NCI-H1930 (cell line): ENCODE measurements at places on chromosomes 7 and 10.

DNA sequence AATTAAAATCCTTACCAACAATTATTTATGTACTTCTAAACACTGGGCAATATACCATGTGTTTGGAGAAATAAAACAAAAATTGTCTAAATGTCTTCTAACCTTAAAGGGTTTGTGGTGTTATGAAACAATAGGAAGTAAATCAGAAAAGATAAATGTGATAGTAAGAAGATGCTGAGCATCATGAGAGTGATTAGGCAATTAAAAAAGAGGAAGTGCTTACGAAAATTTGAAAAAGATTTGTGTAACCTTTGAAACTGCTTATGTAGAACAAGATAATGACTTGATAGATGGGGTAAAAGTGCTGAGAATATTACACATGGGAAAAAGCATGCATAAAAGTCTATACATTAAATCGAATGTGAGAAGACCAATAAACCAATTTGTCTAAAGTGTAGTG is 573.4 kb upstream of the CNTNAP2 start:
- DNase-seq, result no peak

DNA sequence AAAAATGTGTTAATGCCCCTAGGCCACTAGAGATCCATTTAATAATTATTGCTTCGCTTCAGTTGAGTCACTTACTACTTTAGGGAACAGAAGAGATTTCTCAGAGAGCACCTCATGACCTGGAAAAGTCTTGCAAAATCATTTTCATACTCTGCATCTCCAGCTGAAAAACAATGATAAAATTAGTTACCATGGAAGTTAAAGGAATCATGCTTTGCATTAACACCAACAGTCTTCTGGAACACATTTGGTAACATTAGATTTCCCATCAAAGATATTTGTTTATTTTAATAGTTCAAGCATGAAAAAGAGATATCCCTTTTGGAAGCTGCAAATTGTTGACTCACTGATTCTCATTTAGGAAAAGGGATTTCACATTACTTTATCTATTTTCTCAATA is 1.8 kb upstream of the STEAP2 start:
- no peak for DNase-seq

DNA sequence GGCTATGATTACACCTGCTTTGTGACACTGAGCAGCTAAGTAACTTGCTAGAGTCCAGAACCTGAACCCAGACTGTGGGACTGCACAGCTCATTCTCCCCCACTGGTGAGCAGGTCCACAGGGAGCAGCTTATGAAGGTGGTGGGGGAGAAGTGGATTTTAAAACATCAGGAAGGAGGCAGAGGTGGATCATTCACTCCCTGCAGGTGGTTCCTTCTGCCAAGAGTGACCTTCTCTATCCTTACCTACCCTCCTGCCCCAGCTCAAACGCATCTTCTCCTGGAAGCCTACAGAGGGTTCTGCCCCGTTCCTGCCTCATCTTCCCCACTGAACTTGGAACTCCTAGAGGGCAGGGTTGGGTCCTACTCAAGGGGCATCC is 539 bp upstream of the FAM241B start:
- DNase-seq, result no peak

- no peak for DNase-seq
Measured at GRCh38 chr10:68489919-68490318, 18.1 kb upstream of the DNA2 start.

DNA sequence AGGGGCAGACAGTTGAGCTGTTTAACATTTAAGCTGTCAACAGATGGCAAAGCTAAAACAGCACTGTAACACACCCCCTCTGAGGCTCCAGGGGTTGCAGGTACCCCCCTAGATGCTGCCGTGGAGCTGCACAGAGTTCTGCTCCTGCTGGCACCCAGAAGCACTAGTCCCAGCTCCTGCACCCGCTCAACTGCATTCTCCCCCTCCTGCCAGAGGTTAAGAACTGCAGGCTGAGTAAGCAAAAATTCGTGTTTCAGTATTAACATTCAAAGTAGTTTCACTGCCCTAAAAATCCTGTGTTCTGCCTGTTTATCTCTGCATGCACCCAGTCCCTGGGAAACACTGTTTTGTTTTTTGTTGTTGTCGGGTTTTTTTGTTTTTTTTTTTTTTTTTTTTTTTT is 790.8 kb upstream of the KCND2 start:
- DNase-seq, result no peak

DNA sequence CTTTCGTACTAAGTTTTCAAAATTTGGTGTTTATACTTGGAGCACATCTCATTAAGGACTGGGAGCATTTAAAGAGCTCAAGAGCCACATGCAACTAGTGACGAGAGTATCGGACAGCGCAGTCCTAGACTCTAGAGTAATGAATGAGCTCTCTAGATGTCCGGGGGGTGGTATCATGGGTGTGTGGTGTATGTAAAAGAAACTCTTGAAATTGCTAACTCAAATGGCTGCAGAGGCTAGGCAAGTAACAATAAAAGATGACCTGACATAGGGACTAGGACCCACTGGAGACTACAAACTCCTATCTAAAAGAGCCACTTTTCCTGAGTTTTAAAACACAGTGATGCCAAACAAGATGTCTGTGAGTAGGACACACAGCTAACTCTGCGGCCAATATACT is 14.0 kb downstream of the MYOZ1 start:
- DNase-seq, result no peak

DNA sequence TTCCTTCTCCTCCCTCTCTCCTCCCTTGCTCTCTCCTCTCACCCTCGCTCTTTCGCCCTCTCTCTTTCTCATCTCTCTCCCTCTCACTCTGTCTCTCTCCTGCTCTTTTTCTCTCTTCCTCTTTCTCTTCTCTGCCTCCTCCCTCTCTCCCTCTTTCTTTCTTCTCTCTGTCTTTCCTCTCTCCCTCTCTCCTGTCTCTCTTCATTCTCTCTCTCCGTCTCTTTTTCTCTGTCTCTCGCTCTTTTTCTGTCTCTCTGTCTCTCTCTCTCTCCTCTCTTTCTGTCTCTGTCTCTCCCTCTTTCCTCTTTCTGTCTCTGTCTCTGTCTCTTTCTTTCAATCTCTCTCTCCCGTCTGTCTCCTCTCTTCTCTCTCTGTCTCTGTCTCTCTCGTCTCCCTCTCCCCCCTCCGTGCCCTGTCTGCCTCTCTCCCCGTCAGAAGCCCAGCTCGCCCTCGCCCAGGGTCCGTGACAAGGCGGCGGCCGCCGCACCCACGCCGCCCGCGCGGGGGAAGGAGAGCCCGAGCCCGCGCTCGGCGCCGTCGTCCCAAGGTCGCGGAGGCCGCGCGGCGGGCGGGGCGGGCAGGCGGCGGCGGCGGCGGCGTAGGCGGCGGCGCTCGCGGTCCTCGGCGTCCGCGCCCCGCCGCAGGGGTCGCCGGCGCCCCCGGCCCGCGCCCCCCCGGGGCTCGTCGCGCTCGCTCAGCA is 21.3 kb upstream of the HSPB1 start:
- DNase-seq, result no peak

DNA sequence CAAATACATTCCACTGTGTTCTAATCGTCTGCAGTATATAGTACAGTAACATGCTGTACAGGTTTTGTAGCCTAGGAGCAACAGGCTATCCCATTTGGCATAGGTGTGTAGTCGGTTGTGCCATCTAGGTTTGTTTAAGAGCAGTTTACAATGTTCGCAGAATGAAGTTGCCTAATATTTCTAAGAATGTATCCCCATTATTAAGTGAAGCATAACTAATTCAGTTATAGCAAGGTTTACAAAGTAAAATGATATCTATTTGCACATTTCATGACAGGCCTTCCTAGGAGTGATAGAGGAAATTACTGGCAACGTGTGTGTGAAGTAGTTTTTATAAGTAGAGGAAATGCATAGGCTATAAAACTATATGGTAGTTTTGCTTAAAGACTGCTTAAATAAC is 4.0 kb downstream of the CREM start:
- no peak for DNase-seq

DNA sequence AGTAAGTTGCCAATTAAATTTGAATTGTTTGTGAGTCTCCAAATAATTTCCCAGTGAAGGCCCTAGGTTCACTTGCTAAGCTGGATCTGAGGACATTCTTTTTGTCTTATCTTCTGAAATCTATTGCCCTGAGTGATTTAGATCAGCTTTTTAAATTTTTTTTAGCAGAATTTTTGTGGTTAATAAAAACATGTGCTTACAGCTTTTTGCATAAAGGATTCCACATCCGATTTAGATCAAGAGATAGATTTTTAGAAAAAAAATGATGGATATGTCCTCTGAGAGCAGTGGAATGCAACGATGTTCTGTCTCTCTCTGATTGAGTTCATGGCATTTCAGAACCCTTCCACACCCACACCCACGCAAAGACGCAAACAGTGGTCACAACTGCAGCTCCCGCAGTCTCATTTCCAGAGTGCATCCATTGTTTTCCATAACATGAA is 358.8 kb downstream of the SUGCT start:
- no peak for DNase-seq

DNA sequence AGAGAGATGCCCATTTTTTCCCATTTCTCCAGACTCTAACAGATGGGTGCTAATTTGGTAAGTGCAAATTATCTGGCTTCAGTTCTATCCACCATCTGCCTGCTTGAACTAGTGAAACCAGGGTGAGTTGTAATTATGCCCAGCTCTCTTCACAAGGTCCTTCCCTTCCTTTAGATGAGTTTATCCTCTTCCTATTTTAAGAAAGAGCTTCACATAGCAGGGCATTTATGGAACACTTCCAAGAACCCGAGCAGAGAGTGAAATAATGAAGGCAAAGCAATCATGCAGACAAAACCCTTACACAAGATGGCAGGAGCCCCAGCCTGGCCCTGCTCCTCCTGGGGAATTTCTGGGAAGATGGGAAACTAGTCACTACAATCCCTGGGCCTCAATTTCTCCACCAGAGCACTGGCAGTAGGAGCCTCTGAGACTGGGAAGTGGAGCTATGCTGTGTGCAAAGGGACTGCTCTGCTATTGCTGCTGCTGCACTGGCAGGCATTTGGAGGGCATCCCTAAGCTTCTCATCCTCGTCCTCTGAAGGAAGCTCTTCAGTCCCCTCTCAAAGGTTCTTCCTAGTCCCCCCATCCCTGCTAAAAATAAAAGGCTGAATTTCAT is 33.7 kb upstream of the PLXNA4 start:
- no peak for DNase-seq

GRCh38 chr7:30069096-30069867 is 41.1 kb downstream of the PLEKHA8 start:
- DNase-seq, result no peak

- no peak for DNase-seq
Measured at GRCh38 chr10:9743639-9744038, 1274.0 kb upstream of the CELF2 start.

DNA sequence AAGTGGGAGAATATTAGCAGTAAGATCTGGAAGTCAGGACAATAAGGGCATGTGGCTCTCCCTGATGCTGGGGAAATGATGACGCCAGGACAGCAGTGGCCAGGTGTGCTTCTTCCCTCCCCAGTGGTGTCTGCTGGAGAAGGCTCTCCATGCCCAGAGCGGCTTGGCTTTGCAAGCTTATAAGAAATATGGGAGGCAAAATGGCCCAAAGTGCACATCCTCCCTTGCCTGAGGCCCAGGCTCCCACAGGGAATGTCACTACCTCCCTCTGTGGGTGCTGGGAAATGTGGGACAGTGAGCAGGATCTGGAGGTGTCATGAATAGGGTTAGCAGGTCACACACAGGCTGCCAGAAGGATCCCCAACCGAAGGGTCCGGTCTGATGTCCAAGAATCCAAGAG is 17.1 kb upstream of the ZNF488 start:
- no peak for DNase-seq

GRCh38 chr7:2060701-2061100 is 172.0 kb downstream of the MAD1L1 start:
- no peak for DNase-seq

DNA sequence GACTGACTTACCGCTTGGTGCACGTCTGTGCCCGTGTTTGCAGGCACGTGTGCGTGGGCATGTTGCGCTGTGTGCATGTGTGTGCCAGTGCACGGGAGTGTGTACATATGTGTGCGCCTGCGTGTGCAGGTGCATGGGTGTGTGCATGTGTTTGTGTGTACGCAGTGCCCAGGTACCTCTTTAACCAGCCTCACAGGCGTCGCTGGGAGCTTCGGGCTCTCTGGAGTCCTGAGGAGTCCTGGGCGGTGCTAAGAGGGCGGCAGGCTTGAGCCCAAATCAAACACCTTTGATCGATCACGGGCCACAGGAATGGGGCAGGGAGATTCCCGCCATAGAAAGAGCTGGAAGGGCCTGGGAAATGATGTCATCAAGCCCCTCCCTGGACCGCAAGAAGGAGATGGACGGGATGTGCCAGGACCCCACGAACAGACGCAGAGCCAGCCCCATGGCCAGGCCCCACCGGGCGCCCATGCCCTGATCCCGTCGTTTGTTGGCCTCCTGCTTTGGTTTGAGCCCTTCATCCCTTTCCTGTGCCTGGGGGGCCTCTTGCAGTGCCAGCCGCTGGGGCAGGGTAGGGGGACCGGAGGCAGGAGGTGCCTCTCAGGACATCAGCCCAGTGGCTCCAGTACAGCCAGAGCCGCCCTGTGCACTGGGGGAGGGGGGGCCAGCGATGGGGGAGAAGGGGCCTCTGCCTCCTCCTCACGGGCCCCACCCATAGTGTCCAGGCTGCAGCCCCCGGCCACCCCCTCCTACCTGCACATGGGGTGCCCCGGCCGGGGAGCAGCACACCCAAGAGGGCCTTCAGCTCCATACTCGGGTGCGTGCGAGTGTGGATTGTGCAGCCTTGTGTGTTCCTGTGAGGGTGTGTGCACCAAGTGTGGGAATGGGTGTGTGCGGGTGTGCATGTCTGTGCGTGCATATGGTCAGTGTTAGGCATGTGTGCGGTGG is 5.8 kb downstream of the KNDC1 start:
- DNase-seq, result no peak

- no peak for DNase-seq
Measured at GRCh38 chr7:115789901-115790300, 240.7 kb downstream of the TFEC start.

DNA sequence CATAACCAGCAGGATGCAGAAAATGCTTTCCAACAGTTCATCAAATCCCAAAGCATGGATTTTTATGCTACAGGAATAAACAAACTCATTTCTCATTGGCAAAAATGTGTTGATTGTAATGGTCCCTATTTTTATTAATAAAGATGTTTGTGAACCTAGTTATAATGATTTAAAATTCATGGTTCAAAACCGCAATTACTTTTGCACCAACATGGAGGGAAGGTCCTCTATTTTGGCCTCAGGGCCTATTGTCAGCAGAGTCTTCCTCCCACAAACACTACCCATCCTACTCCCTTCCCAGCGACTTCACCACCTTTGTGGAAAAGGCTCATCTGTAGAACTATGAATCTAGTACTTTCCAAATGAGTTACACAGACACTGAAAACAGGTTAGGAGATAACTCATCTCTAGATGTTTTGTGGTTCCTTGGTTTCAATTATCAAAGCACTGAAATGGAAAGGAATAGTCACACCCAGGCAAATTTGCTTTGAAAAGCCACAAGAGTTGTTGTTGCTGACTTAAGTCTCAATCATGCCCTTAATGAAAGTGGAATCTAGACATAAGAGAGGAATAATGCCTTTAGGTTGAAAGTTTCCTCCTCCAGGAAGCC is 59.4 kb upstream of the FRMD4A start:
- DNase-seq, result no peak

GRCh38 chr10:102918817-102919245 is 737 bp downstream of the CNNM2 start:
- DNase-seq, result no peak

- no peak for DNase-seq
Measured at GRCh38 chr10:25888627-25889026, 45.4 kb upstream of the MYO3A start.

- no peak for DNase-seq
Measured at GRCh38 chr7:154579711-154580110, 423.2 kb downstream of the PAXIP1 start.

GRCh38 chr7:85115006-85115405 is 71.8 kb downstream of the SEMA3D start:
- DNase-seq, result no peak
